T1000 (cell line): ENCODE measurements at places on chromosomes 11 and 22.

DNA sequence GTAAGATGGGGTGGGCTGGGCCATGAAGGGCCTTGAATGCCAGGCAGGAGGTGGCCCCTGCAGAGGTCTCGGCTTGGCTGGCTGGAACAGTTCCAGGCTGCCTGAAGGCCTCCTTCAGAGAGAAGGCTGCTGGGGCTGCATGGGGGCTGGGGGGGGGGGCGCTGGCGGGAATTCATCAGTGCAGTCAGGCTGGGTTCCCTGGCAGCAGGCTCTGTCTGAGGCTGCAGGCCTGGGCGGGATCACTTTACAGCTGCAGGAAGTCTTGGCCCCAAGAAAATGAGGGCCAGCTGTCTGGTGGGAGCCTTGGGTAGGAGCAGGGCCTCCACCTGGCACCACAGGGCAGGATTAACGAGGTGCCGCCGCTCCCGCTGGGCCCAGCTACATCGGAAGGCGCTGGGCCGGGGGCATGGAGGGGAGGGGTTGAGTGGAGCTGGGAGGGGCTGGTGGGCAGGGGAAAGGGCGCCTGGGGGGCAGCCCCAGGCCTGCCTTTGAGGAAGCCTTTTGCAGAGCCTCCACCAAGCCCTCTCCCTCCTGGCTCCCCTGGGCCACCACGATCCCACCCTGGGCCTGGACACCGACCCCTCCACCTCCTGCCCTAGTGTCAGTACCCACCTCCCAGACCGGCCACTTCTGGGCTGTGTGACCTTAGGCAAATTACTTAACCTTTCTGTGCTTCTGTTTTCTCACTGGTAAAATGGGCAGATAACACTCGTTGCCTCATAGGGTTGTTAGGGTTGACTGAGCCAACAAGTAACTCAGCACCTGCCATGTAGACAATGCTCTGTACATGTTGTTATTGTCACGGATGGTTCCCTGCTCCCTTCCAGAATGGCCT is 31.0 kb upstream of the HMOX1 start:
- no peak for DNase-seq

- no peak for DNase-seq
Observed at GRCh38 chr11:72958791-72959190, 144.6 kb downstream of the ATG16L2 start.

- no peak for DNase-seq
Observed at GRCh38 chr11:17779861-17780594, 45.4 kb downstream of the KCNC1 start.

- DNase-seq = no peak
Observed at GRCh38 chr11:64660205-64660604, 62.8 kb downstream of the NRXN2 start.

GRCh38 chr11:122910775-122911174 is 28.2 kb downstream of the JHY start:
- DNase-seq = no peak
